Kidney (tissue), 22 donors: ENCODE measurements at places on chromosomes 16 and 17. TPM values are rescaled to one million over a fixed set of nuclear protein-coding genes. Genes with fewer than 3 reads are reported as not detected.
A peak's percentile ranks its signal among the peaks of the same experiment; 100 is the strongest.

Gene NTN3
- 0.28 TPM for total RNA-seq

DNA sequence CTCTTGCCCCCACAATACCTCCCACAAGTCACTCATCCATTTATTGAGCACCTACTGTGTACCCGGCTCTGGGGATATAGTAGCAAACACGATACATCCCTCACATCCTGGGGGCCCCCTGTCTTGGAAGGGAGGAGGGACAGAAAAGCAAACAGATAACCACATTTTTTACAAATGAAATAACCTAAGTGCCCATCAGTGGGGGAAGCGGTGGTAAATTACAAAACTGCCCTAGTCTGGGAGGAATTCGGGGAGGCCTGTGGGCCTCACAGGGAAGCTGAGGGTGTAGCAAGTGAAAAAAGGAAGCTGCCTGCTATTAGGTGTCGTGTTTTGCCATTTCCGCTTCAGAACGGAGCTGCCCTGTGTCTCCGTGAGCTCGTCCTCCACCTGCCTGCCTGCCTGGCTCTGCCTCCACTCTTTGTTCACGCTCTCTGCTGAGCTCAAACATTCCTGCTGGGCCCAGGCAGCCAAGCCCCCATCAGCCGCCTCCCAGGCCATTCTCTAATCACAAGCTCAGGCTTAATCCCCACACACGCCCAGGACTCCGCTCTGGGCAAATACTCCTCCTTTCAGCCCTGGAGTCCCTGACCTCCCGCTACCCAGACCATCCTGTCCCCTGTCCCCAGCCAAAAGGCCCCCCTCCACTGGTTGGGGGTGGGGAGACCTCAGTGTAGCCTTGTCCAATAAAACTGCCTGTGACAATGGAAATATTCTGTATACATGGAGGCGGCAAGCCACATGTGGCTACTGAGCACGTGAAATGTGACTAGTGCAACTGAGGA, 10.2 kb upstream of the SEC14L5 start:
- H3K27me3 ChIP-seq, result no peaks in the 10 kb centered on the region
- no peak for DNase-seq
- no peaks in the 10 kb centered on the region for H3K36me3 ChIP-seq

DNA sequence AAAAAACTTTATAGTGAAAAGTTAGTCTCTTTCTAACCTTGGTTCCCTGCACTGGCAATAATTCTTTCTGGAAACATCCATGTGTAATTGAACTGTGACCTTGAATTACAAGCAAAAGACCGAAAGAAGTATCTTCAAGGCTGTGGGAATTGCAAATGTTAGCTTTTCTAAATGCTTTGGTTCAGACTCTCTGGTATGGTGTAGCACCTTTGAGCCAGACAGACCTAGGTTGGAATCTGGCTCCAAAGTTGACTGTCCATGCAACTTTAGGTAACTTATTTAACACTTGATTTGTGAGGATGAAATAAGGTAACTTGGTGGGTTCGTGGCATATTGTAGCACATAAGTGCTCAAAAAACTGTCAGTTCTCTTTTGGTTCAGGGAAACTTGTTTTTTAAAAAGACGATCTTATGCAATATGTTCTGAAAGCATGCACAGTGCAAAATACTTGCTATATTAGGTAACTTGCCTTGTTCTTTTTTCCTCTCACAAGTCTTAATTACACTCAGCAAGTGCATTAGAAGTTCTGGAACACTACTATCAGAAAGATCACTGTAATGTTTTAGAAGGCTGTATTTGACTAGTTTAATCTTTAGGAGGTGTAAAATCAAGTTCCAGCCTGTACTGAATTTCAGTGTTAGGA, 46.3 kb downstream of the TANGO6 start:
- H3K4me3 ChIP-seq, result no peak overlapping the region
- no peak for DNase-seq

Gene AMZ2
- total RNA-seq, result 48.6 TPM

- H3K4me3 ChIP-seq, result no peak overlapping the region
- no peak for DNase-seq
- no peaks in the 10 kb centered on the region for H3K27me3 ChIP-seq
- H3K27ac ChIP-seq, result no peak overlapping the region
- H3K4me1 ChIP-seq, result peaks cover 3% of the 10 kb centered on the region
- no peaks in the 10 kb centered on the region for H3K36me3 ChIP-seq
Observed at GRCh38 chr16:66131895-66132294, 234.6 kb upstream of the CDH5 start.

GRCh38 chr16:49849037-49849753, 6.7 kb downstream of the ZNF423 start:
- no peaks in the 10 kb centered on the region for H3K27me3 ChIP-seq
- no peak for DNase-seq
- no peaks in the 10 kb centered on the region for H3K36me3 ChIP-seq

DNA sequence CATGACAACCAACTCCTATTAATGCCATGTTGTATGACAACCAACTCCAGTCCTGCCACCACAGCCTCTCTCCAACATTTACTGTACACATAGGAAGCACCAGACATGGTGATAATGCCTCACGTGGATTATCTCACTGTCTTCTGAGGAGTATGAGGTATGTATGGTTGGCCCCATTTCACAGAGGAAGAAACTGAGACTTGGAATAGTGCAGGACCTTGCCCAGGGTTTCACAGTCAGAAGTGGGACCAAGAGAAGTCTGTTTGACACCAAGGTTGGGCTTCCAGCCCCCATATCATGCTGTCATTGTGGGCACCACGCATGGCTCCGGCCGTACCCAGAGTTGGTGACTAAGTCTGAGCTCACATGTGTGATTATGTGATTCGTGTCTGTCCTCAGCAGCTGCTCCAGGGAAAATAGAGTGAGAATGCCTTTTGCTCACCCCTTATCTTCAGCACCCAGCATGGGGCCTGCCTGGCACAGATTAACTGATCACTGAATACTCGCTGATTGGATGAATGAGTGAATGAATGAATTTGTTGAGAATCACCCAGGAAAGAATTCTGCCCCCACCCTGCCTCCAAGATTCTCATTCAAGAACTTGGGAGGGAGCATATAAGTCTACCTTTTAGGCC, 204.1 kb upstream of the NLRP1 start:
- no peaks in the 10 kb centered on the region for H3K36me3 ChIP-seq
- H3K27ac ChIP-seq, result no peak overlapping the region
- H3K4me1 ChIP-seq, result no peaks in the 10 kb centered on the region
- DNase-seq, result no peak

DNA sequence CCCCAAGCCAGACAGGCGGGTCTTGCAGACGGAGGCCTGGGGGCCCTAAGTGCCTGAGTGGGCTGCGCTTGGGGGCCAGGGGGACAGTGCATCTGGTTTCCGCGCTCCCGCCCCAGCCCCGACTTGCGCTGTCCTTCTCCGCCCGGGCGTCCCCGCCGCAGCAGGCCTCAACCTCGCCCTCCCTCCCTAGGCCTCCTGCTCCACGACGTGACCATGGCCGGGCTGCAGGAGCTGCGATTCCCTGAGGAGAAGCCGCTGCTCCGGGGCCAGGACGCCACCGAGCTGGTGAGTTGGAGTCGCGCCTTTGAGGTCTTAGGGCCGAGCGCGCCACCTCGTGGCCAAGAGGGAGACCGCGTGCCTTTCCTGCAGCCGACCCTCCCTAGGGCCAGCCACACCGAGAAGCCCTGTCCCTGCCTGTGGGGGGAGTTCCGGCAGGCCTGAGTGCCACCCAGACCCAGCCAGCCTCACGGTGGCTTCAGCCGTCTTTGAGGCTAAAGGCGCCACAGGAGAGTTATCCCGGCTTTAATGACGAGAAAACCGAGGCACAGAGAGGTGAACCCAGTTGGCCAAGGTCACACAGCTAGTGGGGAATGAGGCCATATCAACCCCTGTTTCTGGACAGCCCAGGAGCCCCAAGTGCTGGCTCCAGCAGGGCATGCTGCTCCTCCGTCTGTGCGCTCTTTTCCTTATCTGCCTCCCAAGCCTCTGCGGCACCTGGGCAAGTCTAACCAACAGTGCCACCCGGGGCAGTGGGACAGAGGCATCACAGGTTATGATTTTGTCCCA, 12.2 kb upstream of the NDRG4 start:
- H3K36me3 ChIP-seq, result no peaks in the 10 kb centered on the region
- H3K4me1 ChIP-seq, result peaks cover 3% of the 10 kb centered on the region
- DNase-seq, result peak; percentile 95
- no peaks in the 10 kb centered on the region for H3K27me3 ChIP-seq
- no peak overlapping the region for H3K4me3 ChIP-seq
- H3K27ac ChIP-seq, result no peak overlapping the region

- no peak overlapping the region for H3K27ac ChIP-seq
- H3K36me3 ChIP-seq, result no peaks in the 10 kb centered on the region
- no peaks in the 10 kb centered on the region for H3K27me3 ChIP-seq
- H3K4me1 ChIP-seq, result no peaks in the 10 kb centered on the region
- DNase-seq, result no peak
- H3K4me3 ChIP-seq, result no peak overlapping the region
Observed at GRCh38 chr17:32100971-32101631, 41.2 kb upstream of the RHOT1 start.

DNA sequence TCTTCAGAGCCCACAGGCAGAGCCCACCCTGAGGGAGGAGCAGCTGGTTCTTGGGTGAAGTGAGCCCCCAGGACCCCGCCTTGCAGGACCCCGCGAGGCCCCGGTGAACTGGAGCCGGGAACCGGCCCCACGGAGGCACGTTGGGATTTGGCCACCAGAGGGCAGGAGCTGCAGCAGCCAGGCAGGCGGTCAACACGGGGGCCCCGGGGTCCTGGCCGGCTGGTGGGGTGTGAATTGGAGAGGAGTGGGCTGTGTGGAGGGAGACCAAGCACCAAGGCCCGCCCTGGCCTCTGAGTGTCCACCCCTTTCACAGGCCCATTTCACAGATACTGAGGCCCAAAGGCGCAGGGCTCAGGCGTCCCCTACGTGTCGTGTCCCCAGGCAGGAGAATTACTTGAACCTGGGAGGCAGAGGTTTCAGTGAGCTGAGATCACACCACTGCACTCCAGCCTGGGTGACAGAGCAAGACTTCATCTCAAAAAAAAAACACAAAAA, 2.2 kb downstream of the DPEP1 start:
- no peak for DNase-seq
- H3K27ac ChIP-seq, result no peak overlapping the region

DNA sequence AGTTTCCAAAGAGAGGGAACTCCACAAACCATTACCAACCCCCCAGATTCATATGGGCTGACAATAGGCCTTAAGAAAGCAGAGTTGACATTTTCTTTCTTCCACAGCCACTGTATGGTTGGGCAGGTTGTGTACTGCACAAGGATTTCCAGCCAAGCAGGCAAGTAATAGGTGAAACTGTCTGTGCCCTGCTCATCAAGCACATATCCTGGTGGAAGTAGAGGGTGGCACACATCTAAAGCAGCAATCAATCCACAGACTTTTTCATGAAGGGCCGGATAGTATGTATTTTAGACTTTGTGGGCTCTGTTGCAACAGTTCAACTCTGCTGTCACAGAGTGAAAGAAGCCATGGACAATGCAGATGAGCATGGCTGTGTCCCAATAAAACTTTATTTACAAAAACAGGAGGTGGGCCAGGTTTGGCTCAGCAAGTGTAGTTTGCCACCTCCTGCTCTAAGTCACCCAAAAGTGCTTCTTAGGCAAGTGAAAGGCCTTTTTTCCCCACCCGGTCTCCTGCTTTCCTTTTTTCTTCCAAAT, 63.4 kb downstream of the SNX20 start:
- H3K4me3 ChIP-seq, result no peak overlapping the region
- H3K36me3 ChIP-seq, result no peaks in the 10 kb centered on the region
- no peak for DNase-seq

- DNase-seq, result peak; percentile 80
- H3K27me3 ChIP-seq, result no peaks in the 10 kb centered on the region
- H3K4me3 ChIP-seq, result no peak overlapping the region
- no peaks in the 10 kb centered on the region for H3K36me3 ChIP-seq
Observed at GRCh38 chr17:72465191-72466024, 344.6 kb downstream of the SOX9 start.

GRCh38 chr17:17853811-17854447, 17.1 kb upstream of the SREBF1 start:
- no peaks in the 10 kb centered on the region for H3K36me3 ChIP-seq
- H3K4me3 ChIP-seq, result no peak overlapping the region
- H3K27me3 ChIP-seq, result no peaks in the 10 kb centered on the region
- peaks cover 24% of the 10 kb centered on the region for H3K4me1 ChIP-seq

Gene CRHR1
- total RNA-seq, result not detected

Gene TBC1D26
- not detected for total RNA-seq

Gene STAC2
- 15.3 TPM for total RNA-seq

Gene KRT17
- 11.1 TPM for total RNA-seq

Gene KRT39
- not detected for total RNA-seq

GRCh38 chr17:46737326-46737725, 81.2 kb downstream of the WNT3 start:
- no peaks in the 10 kb centered on the region for H3K27me3 ChIP-seq
- H3K4me1 ChIP-seq, result no peaks in the 10 kb centered on the region
- H3K27ac ChIP-seq, result no peak overlapping the region

Gene NAGS
- 3.5 TPM for total RNA-seq
